Esophagus squamous epithelium (tissue), 5 donors: ENCODE measurements at places on chromosomes 7 and 10. TPM values are rescaled to one million over a fixed set of nuclear protein-coding genes. Genes with fewer than 3 reads are reported as not detected.

GRCh38 chr10:122703483-122704448 is 4.1 kb upstream of the C10orf120 start:
- H3K4me1 ChIP-seq: no peaks in the 10 kb centered on the region
- H3K27me3 ChIP-seq: no peaks in the 10 kb centered on the region
- no peaks in the 10 kb centered on the region for H3K36me3 ChIP-seq
- no peak for DNase-seq
- H3K27ac ChIP-seq: no peak overlapping the region

DNA sequence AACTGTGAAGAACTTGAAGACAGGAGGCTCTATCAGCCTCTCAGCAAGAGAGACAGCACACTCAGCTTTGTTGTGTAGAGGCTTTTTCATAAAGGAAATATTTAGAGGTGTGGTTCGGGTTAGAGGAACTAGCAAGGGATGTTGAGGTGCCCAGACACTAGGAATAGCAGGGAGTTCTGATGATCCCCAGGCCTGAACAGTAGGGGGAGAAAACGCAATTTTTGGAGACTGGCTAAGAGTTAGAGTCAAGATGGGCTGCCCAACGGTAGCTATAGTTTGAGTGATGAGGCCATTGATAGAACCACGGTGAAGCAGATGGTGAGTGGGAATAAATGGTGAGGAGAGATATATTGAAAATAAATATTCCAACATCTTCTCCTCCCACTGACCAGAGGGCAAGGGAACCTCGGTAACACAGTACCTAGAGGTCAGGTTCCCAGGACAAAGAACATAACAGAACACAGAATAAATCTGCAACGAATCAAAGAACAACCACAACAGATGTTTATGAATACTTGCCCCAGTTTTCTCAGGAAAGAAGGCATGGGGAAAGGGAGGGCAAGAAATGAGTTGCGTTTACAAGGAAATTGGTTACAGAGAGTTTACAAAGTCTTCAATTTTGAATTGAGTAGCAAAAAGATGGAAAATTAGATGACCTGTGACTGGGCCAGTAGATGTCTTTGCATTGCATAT is 24.2 kb upstream of the BPGM start:
- H3K27ac ChIP-seq: no peak overlapping the region
- H3K27me3 ChIP-seq: no peaks in the 10 kb centered on the region
- H3K36me3 ChIP-seq: no peaks in the 10 kb centered on the region
- no peak for DNase-seq

DNA sequence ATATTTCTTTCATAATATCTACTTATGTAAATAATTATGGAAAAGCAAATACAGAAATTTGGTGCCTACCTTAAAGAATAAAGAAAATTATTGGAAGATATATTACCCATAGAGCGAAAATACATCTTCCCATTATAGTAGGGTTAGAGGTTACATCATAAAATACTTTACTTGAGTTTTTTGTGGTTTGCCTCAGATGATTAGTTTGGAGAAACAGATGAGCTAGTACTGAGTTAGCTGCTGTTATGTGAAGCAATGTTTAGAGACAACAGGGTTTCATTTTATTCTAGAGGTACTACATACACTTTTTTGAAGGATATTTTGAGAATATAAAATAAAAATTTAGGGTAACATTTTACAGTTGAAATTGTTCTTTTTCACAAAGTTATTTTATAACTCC is 2.9 kb upstream of the MLLT10 start:
- peak overlapping the region; percentile 33 for H3K27ac ChIP-seq
- peaks cover 62% of the 10 kb centered on the region for H3K4me1 ChIP-seq
- H3K36me3 ChIP-seq: no peaks in the 10 kb centered on the region
- no peaks in the 10 kb centered on the region for H3K27me3 ChIP-seq

- H3K27ac ChIP-seq: peak within 1 kb of the TSS; percentile 46
- no peak for DNase-seq
- H3K4me3 ChIP-seq: peak within 1 kb of the TSS; percentile 68
- no peaks in the 10 kb centered on the region for H3K4me1 ChIP-seq
These were observed at the start of gene PPP1R9A for GRCh38 chr7:94907026-94907810. PPP1R9A (plus strand) TSS chr7:94907594; CDS start chr7:94910114, 2,520 bp downstream.

DNA sequence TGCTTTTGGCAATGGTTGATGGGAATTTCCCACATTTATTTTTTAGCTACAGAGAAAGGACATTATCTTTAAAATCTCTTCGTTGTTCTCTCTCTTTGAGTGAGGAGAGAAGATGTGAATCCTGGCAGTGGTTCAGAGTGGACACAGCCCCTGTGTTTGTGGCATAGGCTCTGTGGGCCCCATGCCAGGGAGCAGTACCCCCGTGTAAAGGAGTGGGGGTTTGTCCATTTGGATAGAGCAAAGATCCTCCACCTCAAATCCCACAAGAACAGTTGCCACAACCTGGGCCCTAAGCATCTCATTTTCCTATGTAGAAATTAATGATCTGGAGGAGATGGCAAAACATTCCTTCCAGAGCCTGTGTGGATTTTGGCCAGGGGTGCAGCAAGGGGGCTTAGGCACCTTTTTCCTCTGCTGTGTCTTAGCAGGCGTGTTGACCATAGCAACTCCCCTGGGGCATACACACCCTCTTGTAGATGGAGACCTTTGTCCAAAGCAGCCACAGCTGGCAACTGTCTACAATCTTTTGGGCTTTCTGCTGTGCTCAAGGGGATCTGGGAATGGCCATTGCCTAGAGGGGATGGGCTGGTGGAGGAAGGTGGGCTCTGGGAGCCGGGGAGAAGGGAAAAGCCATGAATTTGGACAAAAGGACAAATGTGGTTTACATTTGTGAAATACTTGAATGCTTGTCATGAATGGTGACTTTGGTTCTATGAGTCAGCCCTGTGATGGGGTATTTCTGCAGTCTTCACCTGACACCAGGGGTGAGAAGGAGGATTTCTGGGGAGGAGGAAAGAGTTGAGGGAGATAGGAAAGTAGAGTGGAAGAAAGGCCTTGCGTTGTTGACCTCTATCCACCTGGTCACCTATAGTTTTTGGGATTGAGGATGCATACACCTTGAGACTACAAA is 92.0 kb downstream of the TCF7L2 start:
- H3K27ac ChIP-seq: peak overlapping the region; percentile 6
- DNase-seq: no peak
- H3K4me3 ChIP-seq: no peak overlapping the region
- no peaks in the 10 kb centered on the region for H3K27me3 ChIP-seq
- H3K36me3 ChIP-seq: no peaks in the 10 kb centered on the region
- H3K4me1 ChIP-seq: peaks cover 3% of the 10 kb centered on the region

GRCh38 chr7:148712678-148713329 is 14.1 kb downstream of the CUL1 start:
- DNase-seq: no peak
- H3K4me3 ChIP-seq: no peak overlapping the region
- no peaks in the 10 kb centered on the region for H3K36me3 ChIP-seq
- H3K4me1 ChIP-seq: peaks cover 5% of the 10 kb centered on the region
- H3K27me3 ChIP-seq: no peaks in the 10 kb centered on the region

DNA sequence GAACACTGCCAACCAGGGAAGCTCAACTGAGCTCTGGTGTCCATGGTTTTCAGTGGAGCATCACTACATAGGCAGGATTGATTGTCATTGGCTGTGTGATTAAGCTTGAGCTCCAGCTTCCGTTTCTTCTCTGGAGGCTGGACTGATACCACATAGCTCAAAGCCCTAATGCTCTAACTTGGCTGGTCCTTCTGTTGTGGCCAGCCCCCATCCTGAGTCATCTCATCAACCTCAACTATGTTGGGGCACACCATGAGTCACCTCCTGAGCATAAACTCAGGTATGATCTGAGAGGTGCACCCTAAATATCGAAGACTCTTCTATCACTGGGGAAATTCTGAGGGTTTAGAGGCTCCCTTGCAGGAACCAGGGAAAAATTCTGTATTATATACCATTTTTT is 114.5 kb upstream of the INHBA start:
- H3K27ac ChIP-seq: no peak overlapping the region
- H3K27me3 ChIP-seq: no peaks in the 10 kb centered on the region
- H3K4me1 ChIP-seq: no peaks in the 10 kb centered on the region
- H3K36me3 ChIP-seq: no peaks in the 10 kb centered on the region
- H3K4me3 ChIP-seq: no peak overlapping the region

- no peaks in the 10 kb centered on the region for H3K27me3 ChIP-seq
- no peak overlapping the region for H3K4me3 ChIP-seq
- H3K4me1 ChIP-seq: peaks cover 84% of the 10 kb centered on the region
These were observed 2.5 kb upstream of the MICALL2 start for GRCh38 chr7:1461646-1462375.

DNA sequence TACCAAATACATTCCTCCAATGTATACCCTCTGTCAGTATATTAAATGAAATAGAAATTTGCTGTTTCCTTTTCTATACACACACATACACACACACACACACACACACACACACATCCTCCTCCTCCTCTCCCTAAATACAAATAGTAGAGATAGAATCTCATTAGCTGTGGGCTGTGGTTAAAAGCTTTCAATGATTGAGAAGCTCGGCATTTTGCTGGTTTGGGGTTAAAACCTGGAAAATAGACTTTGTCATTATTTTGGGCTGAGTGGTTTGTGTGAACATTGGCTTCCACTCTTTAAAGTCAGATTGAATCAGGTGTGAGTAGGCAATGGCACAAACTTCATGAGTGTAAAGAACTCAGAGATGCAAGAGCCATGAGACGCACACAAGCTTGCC is 596.0 kb downstream of the XPNPEP1 start:
- H3K27me3 ChIP-seq: no peaks in the 10 kb centered on the region
- H3K36me3 ChIP-seq: no peaks in the 10 kb centered on the region
- H3K27ac ChIP-seq: no peak overlapping the region
- H3K4me3 ChIP-seq: no peak overlapping the region

DNA sequence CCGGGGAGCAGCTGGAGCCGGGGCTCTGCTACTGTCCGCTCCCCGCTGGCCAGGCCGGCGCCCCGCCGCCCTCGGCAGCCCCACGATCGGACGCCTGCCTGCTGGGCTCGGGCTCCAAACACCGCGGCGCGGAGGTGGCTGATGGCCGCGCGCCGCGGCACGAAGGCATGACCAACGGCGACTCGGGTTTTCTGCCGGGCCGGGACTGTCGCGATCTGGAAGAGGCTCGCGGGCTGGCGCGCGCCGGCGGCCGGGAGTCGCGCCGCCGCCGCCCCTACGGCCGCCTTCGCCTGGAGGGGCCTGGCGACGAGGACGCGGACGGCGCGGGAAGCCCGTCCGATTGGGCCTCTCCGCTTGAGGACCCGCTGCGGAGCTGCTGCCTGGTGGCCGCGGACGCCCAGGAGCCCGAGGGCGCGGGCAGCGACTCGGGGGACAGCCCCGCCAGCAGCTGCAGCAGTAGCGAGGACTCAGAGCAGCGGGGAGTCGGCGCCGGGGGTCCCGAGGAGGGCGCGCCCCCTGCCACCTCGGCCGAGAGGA is 570 bp downstream of the TBC1D12 start:
- H3K4me3 ChIP-seq: peak overlapping the region; percentile 89
- no peaks in the 10 kb centered on the region for H3K27me3 ChIP-seq
- peak overlapping the region; percentile 90 for H3K27ac ChIP-seq

- no peaks in the 10 kb centered on the region for H3K36me3 ChIP-seq
- no peak overlapping the region for H3K4me3 ChIP-seq
- H3K4me1 ChIP-seq: no peaks in the 10 kb centered on the region
- H3K27me3 ChIP-seq: no peaks in the 10 kb centered on the region
These were observed 6.7 kb downstream of the CEP55 start for GRCh38 chr10:93503075-93503474.

DNA sequence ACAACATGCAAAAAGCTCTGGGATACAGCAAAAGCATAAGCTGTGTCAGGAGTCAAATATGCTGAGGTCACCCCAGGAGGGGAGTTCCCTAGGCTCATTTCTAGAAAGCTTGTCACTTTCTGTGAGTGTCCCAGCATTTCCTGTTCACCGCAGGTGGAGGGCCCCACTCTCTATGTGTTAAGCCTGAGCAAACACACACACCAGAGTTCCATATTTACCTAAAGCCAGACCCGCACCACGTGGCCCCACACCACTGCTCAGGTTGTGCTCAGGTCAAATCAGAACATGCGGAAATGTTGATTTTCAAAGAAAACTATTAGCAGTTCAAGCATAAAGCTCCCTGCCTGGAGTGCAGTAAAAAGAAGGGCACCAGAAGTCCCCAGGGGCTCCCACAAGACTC is 259.6 kb upstream of the PPP2R2D start:
- DNase-seq: no peak
- no peak overlapping the region for H3K4me3 ChIP-seq
- H3K27ac ChIP-seq: no peak overlapping the region
- H3K27me3 ChIP-seq: peaks cover 21% of the 10 kb centered on the region

DNA sequence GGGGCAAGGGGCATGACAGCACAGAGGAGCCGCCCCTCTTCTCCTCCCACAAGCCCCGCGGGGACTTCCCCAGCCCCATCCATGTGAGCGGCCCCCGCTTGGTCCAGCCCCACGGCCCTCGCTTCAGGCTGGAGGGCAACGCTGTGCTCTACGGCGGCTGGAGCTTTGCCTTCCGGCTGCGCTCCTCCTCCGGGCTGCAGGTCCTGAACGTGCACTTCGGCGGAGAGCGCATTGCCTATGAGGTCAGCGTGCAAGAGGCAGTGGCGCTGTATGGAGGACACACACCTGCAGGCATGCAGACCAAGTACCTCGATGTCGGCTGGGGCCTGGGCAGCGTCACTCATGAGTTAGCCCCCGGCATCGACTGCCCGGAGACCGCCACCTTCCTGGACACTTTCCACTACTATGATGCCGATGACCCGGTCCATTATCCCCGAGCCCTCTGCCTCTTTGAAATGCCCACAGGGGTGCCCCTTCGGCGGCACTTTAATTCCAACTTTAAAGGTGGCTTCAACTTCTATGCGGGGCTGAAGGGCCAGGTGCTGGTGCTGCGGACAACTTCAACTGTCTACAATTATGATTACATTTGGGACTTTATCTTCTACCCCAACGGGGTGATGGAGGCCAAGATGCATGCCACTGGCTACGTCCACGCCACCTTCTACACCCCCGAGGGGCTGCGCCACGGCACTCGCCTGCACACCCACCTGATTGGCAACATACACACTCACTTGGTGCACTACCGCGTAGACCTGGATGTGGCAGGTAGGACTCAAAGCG is 5.1 kb downstream of the AOC1 start:
- no peak for DNase-seq
- no peaks in the 10 kb centered on the region for H3K4me1 ChIP-seq
- H3K4me3 ChIP-seq: no peak overlapping the region
- H3K27ac ChIP-seq: no peak overlapping the region

GRCh38 chr10:114376523-114376922 is 27.8 kb downstream of the AFAP1L2 start:
- H3K36me3 ChIP-seq: no peaks in the 10 kb centered on the region
- H3K27me3 ChIP-seq: no peaks in the 10 kb centered on the region
- H3K4me1 ChIP-seq: peaks cover 4% of the 10 kb centered on the region

DNA sequence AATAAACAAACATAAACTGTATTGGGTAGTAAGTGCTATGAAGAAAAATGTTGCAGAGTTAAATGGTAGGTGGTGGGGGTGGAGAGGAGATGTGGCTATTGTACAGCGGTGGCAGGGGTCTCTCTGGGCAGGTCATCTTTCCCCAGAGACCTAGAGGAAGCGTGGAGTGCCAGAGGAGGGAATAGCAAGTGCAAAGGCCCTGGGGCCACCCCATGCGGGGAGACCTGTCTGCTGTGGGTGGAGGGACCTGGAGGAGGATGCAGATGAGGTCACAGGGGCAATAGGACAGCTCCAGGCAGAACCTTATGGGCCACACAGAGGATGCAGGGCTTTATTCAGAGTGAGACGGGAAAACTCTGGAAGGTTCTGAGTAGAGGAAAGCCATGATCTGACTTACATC is 47.5 kb downstream of the DLG5 start:
- no peaks in the 10 kb centered on the region for H3K27me3 ChIP-seq
- H3K4me1 ChIP-seq: peaks cover 14% of the 10 kb centered on the region
- H3K36me3 ChIP-seq: no peaks in the 10 kb centered on the region
- H3K27ac ChIP-seq: peak overlapping the region; percentile 71
- H3K4me3 ChIP-seq: no peak overlapping the region
- DNase-seq: no peak

Gene MOGAT3
- total RNA-seq: not detected

Gene CAMK2B
- total RNA-seq: 0.26 TPM

Gene C7orf57
- 2.3 TPM for total RNA-seq

Gene TSPAN33
- total RNA-seq: 0.44 TPM

Gene MRPL43
- 55.4 TPM for total RNA-seq

Gene FOXI2
- 0.64 TPM for total RNA-seq

Gene GPER1
- total RNA-seq: 1.0 TPM

Gene EBLN1
- not detected for total RNA-seq

Gene NCOA4
- 122 TPM for total RNA-seq
